ENCODE measurements at places on chromosomes 12 and 14. TPM values are rescaled to one million over a fixed set of nuclear protein-coding genes. Genes with fewer than 3 reads are reported as not detected.
A peak's percentile ranks its signal among the peaks of the same experiment; 100 is the strongest.

AJUBA gene
- total RNA-seq, result 61.7 TPM

GRCh38 chr14:87081004-87081403 lies 912.0 kb downstream of the GALC start:
- DNase-seq, result no peak

KRT82 gene
- not detected for total RNA-seq

GRCh38 chr12:62848418-62848817 lies 86.5 kb downstream of the PPM1H start:
- no peak for DNase-seq

GRCh38 chr14:38175658-38176057 lies 32.0 kb upstream of the SSTR1 start:
- no peak for DNase-seq

DNA sequence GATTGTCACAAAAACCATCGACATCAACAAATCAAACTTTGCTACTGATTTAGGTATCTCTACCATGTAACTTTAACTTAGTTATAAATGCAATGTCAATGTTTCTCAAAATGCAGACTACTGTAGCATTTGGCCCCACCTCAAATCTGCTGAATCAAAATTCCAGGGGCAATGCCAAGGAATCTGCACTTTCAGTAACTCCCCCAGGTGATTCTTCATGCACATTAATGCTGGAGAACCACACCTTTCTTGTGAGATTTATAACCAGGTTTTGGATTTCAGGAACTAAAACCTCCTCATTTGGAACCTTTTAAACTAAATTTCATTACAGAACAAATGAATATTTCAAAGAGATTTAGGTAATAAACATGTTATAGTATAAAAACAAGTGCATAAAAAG lies 4.9 kb downstream of the ATP2B1 start:
- DNase-seq, result no peak

DNA sequence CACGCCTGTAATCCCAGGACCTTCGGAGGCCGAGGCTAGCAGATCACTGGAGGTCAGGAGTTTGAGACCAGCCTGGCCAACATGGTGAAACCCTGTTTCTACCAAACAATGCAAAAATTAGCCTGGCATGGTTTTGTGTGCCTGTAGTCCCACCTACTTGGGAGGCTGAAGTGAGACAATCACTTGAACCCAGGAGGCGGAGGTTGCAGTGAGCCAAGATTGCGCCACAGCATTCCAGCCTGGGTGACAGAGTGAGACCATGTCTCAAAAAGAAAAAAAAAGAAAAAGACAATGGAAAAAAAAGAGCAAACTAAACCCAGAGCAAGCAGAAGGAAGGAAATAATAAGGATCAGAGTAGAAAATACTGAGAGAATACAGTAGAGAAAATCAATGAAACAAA lies 5.4 kb downstream of the CHURC1 start:
- no peak for DNase-seq

NXPH4 gene
- total RNA-seq, result not detected

- peak; percentile 21 for DNase-seq
These were observed 126.3 kb downstream of the ERC1 start for GRCh38 chr12:1117371-1117770.

HHIPL1 gene
- 2.0 TPM for total RNA-seq

GRCh38 chr12:97061171-97061570 lies 154.1 kb downstream of the NEDD1 start:
- no peak for DNase-seq

CD69 gene
- 1.2 TPM for total RNA-seq

DNA sequence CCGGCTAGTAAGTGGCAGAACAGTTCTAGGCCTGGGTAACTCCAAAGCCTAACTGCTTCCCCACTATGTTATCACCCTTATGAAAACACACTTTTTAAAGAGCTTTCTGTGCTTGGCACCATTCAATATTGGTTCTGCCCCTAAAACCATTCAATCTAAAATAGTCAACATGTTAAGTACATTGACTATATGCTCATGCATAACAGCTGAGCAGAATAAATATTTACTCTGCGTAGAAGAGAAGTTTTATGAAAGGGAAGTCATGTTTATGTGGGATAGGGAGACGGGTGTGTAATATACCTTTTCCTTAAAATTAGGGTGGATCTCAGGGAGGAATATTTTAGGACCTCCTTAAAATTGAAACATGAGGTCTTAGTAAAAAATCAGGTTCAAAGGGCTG lies 80.5 kb downstream of the SAMD4A start:
- DNase-seq, result no peak

GRCh38 chr12:84085046-84085445 lies 827.6 kb downstream of the SLC6A15 start:
- no peak for DNase-seq

GRCh38 chr12:62919838-62920237 lies 15.1 kb downstream of the PPM1H start:
- DNase-seq, result peak; percentile 68

GRCh38 chr12:96421014-96421413 lies 20.8 kb upstream of the CDK17 start:
- peak; percentile 71 for DNase-seq

- peak; percentile 78 for DNase-seq
These were observed 9.0 kb upstream of the MLEC start for GRCh38 chr12:120677765-120678473.

GRCh38 chr12:109588461-109589239 lies 15.1 kb downstream of the MVK start:
- DNase-seq, result no peak

- no peak for DNase-seq
These were observed 19.4 kb upstream of the CNTN1 start for GRCh38 chr12:40672741-40673271.

GRCh38 chr14:96602186-96602585 lies 100.0 kb downstream of the PAPOLA start:
- no peak for DNase-seq

NINJ2 gene
- 1.4 TPM for total RNA-seq

- peak; percentile 80 for DNase-seq
These were observed 296.2 kb downstream of the GPHN start for GRCh38 chr14:66804141-66804540.

DNA sequence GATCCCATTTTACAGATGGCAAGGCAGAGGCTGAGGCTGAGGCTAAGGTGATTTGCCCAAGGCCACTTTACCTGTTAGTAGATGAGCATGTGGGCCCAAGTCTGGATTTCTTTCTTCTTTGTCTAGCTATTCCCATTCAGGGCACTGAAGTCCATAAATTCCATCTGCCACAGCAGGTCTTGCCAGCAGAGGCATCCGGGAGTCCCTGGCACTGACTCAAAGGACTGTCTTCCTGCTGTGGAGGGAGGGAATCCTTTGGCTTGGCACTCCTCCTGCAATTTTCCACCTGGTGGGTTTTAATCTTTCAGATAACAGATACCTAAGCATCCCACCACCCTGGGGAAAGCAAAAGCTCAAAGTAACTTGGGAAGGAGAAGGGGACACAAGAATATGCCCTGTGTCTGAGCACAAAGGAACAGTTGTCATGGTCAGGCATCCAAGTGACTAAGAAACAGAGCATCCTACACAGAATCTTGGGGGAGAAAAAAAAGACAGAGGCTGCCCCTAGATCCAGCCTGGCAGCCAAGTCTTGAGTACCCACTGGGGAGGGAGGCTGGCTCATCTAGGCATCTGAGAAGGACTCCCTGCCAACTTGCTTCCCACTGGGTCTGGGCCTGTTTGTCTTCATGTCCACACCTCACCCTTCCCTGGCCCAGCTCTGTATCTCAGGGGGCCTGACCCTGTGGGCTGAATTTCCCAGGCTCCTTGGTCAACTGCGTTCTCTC lies 35.6 kb upstream of the CMKLR1 start:
- DNase-seq, result no peak

GRCh38 chr12:47833591-47834012 lies 13.9 kb upstream of the HDAC7 start:
- DNase-seq, result no peak

DNA sequence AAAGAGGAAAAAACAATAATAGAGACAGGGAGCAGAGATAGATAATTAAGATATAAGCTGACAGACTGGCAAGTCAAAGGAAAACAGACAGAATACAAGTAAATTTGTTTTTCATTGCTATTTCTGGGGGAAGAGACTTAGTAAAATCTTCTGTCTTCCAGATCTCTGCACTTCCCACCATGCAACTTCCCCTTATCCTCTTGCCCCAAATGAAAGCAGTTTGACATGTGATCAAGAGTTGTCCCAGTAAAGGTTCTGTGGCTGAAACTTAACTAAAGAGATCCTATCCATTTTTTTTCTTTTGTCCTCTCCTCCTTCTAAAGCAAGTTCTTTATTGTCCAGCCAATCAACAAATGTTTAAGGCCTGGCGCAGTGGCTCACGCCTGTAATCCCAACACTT lies 1.5 kb upstream of the MLF2 start:
- DNase-seq, result no peak

- peak; percentile 89 for DNase-seq
These were observed 42.1 kb downstream of the TMTC1 start for GRCh38 chr12:29741342-29742241.

DNA sequence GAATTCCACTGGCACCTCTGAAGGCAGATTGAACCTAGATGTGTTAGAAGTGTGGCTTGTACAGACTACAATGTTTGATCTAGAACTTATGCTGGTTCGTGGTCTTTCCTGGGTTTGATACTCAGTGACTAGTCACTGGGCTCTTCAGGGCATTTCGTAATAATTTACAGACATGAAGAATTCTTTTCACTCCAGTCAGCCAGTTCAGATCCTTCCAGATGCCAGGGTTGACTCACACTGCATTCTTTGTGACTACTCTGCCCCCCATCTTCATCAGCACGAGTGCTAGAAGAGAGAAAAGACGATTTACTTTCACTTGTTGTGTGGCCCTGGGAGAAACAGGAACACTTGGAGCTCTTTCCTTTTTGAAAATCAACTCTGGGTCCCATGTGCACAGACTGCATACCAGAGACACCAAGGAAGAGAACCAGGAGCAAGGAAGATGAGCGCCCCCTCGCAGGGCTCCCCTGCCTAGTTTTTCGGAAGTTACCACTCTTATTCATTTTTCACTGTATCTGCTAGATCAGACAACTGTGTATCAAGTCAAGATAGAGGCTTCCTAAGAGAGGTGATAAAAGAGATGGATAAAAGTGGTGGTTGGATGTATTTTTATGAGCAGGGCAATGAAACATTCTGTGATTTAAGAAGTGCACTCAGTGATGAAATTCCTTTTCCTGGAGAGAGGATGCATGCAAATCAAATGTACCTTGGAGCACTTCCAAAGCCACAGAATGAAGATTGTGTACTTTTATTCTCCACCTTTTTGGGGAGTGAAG lies 33.5 kb upstream of the EVL start:
- peak; percentile 84 for DNase-seq

DNA sequence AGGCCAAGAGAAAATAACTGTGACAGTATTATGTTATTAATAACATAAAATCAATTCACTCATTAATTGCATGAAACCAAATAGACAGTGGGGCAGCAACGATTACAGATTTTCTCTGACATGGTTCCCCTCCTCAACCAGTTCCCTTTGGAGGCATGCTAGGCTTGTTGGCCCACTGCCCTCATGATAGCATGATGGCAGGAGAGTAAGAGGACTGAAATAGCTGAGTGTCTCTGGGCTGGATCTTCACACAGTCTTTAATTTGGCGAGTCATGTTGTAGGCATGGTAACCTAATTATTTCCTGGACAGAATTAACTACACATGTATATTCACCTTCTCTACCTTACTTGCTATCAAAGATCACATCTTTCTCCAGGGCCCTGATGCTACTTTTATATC lies 266.2 kb upstream of the PELI2 start:
- no peak for DNase-seq

GRCh38 chr12:67893022-67893580 lies 96.1 kb upstream of the IFNG-AS1 start:
- DNase-seq, result no peak

PLBD1 gene
- 0.14 TPM for total RNA-seq

- no peak for DNase-seq
These were observed 29.0 kb downstream of the ACTN1 start for GRCh38 chr14:68950111-68950510.

SMIM41 gene
- total RNA-seq, result not detected

- no peak for DNase-seq
These were observed 35.7 kb downstream of the RTL1 start for GRCh38 chr14:100867631-100868315.

GRCh38 chr14:75654127-75654732 lies 6.4 kb downstream of the ERG28 start:
- peak; percentile 77 for DNase-seq

DNA sequence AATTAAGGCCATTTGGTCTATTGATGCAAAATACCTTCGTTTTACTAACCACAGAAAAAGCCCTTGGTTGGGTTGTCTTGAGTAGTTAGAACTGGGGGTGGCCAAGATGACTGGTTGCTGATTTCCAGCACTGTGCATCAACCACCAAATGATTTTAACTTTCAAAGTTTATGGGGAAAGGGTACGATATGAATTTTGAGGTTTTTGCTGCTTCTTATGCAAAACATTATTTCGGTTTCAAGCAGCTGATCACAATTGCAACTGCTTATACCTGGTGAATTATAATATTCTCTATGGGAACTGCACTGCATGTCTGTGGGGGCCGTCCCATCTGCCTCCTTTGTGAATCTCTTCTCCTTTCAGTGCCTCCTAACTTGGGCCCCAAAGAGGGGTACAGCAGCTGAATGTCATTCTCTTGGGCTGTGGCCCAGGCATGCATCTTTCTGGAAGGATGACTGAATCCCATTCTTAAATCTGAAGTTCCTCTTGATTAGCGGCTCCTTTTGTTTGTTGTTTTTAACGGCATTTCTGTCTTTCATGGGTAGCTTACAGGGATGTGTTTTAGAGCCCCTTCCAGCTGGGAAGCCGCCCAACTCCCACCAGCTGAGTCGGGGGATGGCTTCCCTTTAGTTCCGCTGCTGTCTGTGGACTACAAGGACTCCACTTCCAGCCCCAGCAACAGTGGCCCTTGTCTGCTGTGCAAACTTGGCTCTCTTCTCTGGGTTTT lies 479.8 kb downstream of the ZFP36L1 start:
- DNase-seq, result no peak

DNA sequence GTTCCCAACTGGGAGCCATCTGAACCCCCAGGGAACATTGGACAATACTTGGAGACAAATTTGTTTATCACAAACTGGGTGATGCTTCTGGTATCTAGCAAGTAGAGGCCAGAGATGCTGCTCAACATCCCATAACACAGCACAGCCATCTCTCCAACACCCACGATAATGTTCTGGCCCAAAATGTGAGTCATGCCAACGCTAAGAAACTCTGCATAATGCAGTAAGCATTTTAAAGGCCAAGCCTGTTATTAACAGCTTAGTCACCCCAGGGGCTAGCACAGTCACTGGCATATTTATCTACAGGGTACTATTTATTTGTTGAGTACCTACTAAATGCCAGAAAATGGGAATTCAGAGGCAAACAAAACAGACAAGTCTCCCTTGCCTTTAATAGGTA lies 873.1 kb upstream of the TMEM132C start:
- DNase-seq, result no peak

SLC6A15 gene
- total RNA-seq, result 0.24 TPM

DNA sequence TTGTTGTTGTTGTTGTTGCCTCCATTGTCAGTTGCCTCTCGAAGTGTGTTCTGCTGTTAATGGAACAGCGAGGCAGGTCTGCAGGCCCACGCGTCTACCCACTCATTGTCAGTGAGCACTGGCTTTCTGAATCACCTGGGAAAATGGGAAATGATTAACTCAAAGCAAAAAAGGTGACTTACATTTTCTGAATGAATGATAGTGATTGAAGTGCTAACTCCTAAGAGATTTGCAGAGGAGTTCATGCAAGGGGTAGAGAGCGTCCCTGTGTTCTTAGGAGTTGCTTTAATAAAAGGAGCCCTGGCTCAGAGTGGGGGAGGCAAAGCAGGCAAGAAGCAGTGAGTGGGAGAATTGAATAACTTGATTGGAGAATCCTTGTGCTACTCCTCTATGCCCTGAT lies 177.6 kb downstream of the CAND1 start:
- no peak for DNase-seq

- DNase-seq, result no peak
These were observed 785.2 kb downstream of the GALC start for GRCh38 chr14:87207756-87208155.

All from endothelial cell of umbilical vein (primary cell).